ENCODE measurements at places on chromosomes 6 and 20. TPM values are rescaled to one million over a fixed set of nuclear protein-coding genes. Genes with fewer than 3 reads are reported as not detected.
A peak's percentile ranks its signal among the peaks of the same experiment; 100 is the strongest.

- no peak for DNase-seq
Observed at GRCh38 chr6:14750059-14750661, 495.7 kb upstream of the JARID2 start.

GRCh38 chr6:327538-328116 lies 35.3 kb downstream of the DUSP22 start:
- no peak for DNase-seq

- DNase-seq, result peak; percentile 54
Observed at GRCh38 chr6:125154761-125155135, 1.2 kb downstream of the TPD52L1 start.

GRCh38 chr6:108831104-108831503 lies 17.1 kb upstream of the ARMC2 start:
- no peak for DNase-seq

- DNase-seq, result no peak
Observed at GRCh38 chr6:137489046-137490005, 4.9 kb downstream of the OLIG3 start.

- DNase-seq, result no peak
Observed at GRCh38 chr20:58312836-58313235, 3.3 kb downstream of the RAB22A start.

GRCh38 chr20:973785-974194 lies 28.3 kb downstream of the RSPO4 start:
- no peak for DNase-seq

GRCh38 chr6:140494321-140495108 lies 1120.1 kb upstream of the CITED2 start:
- no peak for DNase-seq

Gene USP49
- 0.75 TPM for total RNA-seq

Gene MOCS3
- total RNA-seq, result 3.5 TPM

Gene C4B
- 5.6 TPM for total RNA-seq

All from psoas muscle (tissue), 8 donors.